ENCODE measurements at places on chromosomes 3 and 15.

DNA sequence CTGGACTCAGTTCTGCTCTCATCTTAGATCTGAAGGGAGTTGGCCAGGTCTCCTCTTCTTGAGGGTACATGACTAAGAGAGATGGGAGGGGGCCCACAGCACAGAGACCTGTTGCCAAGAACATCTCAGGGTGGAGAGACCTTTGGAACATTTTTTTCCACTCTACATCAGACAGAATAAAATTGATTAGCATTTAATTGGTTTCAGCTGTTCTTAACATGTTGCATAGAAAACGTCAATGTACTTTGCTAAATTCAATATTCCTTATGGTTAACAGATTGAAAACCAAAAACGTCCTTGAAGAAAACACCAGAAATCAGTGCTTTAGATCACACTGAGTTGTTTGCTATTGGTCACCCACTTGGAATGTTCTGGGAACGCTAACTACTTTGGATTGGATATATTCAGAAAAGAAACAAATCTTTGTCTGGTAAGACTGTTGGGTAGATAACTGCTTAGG lies 36.4 kb upstream of the FSTL1 start:
- no peak for DNase-seq

DNA sequence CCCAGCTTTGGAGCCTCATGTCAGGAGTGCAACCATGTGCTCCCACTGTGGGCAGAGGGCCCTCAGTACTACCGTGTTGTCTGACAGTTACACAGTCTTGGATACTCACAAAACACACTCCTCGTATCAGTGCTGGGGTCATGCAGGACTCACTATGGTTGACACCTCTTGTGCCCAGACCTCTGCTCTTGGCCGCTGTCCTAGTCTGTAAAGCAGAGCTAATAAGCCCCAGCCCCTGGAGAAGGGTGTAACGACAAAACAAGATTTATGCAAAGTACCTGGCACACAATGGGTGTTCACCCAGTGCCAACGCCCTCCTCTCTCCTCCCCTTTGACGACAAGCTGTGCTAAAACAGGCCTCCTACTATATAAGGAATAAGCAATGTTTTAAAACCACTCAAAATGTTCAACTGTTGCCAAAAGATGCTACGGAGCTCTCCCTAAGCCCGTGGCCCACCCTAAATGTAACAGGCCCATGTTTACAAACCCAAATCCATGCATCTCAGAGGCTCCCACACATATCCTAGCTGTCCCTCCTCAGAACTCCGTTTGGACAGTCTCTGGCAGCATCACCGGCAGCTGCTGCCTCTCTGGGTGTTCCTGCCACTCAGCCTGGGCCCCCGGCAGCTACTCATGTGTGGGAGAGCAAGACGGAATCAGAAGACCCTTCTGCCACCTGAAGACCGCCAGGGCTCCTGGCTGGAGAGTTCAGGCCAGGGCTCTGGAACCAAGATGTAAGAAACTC lies 65.8 kb downstream of the MRPL46 start:
- no peak for DNase-seq

- DNase-seq, result no peak
These were observed 23.9 kb upstream of the SLC25A36 start for GRCh38 chr3:140917772-140918171.

- DNase-seq, result no peak
These were observed 12.4 kb upstream of the LTF start for GRCh38 chr3:46477145-46477544.

DNA sequence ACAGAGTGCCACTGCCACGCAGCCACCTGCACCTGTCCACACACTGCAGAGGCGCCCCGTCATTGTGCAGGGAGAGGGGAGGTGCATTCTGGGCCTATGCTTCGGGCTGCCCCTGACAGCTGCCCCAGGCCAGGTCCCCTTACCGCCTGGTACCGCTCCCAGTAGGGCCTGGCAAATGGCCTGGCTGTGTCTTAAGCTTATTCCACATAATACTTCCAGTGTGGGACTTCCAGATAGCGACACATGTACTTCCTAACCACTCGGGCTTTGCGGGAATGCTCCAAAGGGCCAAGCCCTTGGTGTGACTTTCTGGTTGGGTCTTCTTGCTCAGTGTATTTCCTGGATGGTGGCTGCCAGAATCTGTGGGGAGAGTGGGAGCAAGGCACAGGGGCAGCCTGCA lies 254.3 kb upstream of the CHRNA7 start:
- no peak for DNase-seq

DNA sequence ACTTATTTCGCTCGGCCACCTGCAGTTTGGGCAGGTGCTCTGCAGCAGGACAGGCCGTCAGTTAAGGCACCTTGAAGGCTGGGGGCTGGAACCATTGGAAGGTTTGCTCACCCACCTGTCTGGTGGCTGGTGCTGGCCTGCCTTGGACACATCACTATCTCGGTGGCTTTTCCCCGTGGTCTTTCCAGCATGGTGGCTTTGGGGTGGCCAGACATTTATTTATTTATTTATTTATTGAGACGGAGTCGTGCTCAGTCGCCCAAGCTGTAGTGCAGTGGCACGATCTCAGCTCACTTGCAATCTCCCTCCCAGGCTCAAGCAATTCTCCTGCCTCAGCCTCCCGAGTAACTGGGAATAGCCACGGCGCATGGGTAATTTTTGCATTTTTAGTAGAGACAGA lies 11.7 kb downstream of the ISG20 start:
- DNase-seq, result no peak

GRCh38 chr3:190024912-190025311 lies 95.8 kb downstream of the P3H2 start:
- DNase-seq, result no peak

DNA sequence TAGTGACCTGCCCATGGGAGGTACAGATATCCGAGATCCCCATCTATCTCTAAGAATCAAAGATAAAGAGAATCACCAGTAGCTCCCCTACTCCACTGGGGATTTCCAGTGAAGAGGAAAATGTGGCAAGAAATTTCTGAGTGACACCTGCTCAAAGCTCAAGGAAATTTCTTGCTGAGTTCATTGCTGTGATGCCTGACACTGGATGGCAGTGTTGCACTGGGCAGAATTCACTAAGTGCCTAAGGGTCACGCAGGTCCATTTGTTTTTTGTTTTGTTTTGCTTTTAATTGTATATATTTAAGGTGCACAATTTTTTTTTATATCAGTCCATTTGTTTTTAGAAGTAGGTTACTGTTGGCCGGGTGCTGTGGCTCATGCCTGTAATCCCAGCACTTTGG lies 109.5 kb upstream of the KCNAB1 start:
- DNase-seq, result no peak

- no peak for DNase-seq
These were observed 19.6 kb downstream of the CCR8 start for GRCh38 chr3:39349080-39349479.

DNA sequence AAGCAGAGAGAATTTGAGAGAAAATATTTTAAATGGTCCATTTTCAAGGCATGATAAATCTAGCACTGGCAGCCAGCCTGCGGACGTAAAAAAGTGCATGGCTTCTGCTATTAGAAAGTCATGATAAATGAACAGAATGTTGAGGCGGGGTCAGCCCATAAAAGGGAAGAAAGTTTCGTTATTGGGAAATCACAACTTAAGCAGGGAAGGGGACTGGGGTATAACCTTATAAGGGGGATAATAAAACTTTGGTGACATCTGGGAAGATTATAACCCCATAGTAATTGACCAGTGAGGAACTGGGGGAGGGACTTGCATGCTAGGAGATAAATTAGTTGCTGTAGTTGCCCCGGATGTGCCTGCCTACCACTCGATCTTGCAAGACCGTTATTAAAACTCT lies 88.4 kb upstream of the PLSCR4 start:
- DNase-seq, result no peak

DNA sequence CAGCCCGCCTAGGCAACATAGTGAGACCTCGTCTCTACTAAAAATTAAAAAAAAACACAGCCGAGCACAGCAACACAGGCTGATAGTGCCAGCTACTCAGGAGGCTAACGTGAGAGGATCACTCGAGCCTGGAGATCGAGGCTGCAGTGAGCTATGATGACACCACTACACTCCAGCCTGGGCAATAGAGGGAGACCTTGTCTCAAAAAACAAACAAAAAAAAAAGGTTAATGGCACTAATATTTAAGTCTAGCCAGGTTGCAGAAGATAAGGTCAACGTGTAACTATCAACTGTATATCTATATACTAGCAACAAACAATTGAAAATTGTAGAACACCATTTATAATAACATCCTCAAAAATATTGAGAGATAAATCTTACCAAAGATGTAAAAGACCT lies 75.1 kb downstream of the MYO9A start:
- DNase-seq, result no peak

DNA sequence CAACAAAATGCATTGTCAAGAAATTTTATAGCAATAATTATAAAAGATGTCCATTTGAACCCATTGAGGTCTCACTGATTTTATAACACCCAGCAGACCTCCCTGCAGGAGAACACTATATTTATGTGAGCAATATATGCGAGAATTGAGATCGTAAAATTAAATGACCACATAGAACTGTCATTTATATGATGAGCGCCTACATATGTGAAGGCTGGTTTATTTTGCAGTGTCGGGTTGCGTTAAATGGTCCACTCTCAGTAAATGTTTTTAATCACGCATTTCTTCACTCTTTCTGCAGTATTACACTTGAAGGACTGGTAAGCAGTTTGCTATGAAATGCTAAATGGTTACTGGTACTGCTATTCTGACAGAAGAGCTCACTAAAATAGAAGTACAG lies 408.5 kb upstream of the AGTR1 start:
- DNase-seq, result no peak

- DNase-seq, result no peak
These were observed 32.8 kb upstream of the STRIT1 start for GRCh38 chr3:155326244-155326643.

GRCh38 chr15:87711026-87711425 lies 545.5 kb downstream of the NTRK3 start:
- no peak for DNase-seq

- no peak for DNase-seq
These were observed 2.3 kb upstream of the ADCY5 start for GRCh38 chr3:123451186-123451585.

DNA sequence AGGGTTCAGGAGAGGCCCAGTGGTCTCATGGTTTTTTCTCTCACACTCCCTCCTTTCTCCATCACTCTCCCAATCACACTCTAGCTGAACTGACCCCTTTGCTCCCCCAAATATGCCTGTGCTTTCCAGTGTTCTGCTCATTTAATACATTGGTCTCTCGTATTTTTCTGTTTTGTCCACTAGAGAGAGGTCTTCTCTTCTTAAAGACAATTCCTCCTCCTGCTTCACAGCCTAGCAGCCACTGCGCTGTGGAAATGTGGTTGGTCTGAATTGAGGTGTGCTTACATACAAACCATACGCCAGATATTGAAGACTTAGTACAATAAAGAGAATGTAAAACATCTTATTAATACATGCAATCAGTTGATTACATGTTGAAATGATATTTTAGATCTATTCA lies 60.6 kb upstream of the XCR1 start:
- DNase-seq, result no peak

GRCh38 chr3:180909369-180910127 lies 2.9 kb upstream of the FXR1 start:
- no peak for DNase-seq

DNA sequence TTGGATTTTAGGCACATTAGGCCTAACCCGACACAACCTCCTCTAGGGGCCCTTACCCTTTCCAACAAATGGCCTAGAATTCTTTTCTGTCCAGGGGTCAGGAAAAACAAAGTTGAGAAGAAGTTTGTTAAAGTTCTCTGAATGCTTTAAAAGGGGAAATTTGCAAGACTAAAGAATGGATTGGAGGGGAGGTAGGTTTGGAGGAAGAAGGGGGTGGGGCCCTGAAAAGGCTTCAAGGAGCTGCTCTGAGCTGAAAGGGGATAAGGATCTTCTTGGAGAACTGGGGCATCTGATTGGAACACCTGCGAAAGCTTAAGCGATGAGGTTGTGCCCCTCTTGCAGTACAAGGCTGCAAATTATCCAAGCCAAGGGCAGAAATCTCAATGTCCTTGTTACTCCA lies 3.9 kb upstream of the SENP2 start:
- DNase-seq, result no peak

Measured in NCI-H1436 treated with DMSO at 0.1 percent for 48 hours (cell line).